ENCODE measurements at places on chromosomes 3 and 15.

- no peak for DNase-seq
These were observed 1447.4 kb upstream of the ALCAM start for GRCh38 chr3:103919327-103919726.

DNA sequence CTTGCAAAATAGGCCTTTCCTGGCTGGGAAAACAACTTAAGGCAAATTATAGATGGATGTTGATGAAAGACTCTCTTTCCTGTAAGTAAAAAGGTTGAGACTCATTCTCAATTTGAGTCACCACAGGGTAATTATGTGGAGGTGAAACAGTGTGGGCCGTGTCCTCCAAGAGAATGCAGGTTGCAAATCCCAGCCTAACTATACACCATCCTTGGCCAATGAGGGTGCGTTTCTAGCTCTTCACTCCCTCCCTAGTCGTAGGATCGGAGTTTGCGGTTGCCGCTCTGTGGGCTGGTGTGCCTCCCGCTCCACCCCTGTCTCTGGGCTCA, 259.9 kb downstream of the PLCL2 start:
- DNase-seq = no peak

GRCh38 chr15:52794665-52795463, 4.7 kb upstream of the ONECUT1 start:
- no peak for DNase-seq

- DNase-seq = no peak
These were observed 15.5 kb downstream of the DLEC1 start for GRCh38 chr3:38054499-38055001.

Measured in OCI-M1 (cell line).